ENCODE measurements at places on chromosomes 16 and 17.
A peak's percentile ranks its signal among the peaks of the same experiment; 100 is the strongest.

GRCh38 chr17:75059369-75060345 is 12.6 kb downstream of the KCTD2 start:
- no peak for DNase-seq

DNA sequence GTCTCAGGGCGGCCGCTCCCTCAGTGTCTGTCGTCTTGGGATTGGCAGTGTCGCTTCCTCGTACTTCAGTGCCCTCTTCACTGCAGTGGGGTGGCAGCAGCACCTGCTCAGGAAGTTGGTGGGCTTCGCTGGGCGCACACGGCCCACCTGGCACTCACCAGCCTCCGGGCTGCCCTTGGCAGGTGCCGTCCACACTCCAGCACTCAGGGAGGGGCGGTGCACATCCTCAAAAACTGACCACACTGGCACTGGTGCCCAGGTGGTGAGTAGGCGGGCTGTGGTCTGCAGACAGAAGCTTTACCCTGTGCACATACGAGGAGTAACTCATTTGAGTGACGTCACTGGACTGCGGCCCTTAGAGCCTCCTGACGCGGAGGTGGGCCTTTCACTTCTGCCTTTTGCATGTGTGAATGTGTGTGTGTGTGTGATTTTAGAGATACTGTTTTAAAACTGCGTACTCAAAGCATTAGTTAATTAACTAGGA is 94.6 kb downstream of the BANP start:
- no peak for DNase-seq

- no peak for DNase-seq
These were observed at the start of gene TNK1 for GRCh38 chr17:7380855-7381683. Gene TNK1 (plus strand): TSS chr17:7381089. CDS start chr17:7382927, 1,838 bp downstream.

GRCh38 chr16:30063893-30064728 is 1.4 kb upstream of the ALDOA start:
- DNase-seq = peak; percentile 85

- DNase-seq = peak; percentile 69
These were observed 1.5 kb downstream of the CASKIN1 start for GRCh38 chr16:2194852-2195321.

DNA sequence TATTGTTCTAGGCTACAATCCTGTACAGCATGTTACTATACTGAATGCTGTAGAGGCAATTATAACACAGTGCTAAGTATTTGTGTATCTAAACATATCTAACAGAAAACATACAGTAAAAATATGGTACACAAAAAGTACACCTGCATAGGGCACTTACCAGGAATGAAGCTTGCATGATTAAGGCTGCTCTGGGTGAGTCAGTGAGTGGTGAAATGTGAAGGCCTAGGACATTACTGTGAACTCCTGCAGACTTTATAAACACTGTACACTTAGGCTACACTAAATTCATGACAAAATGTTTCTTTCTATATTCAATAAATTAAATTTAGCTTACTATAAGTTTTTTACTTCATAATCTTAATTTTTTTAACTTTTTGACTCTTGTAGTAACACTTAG is 37.1 kb downstream of the AMFR start:
- no peak for DNase-seq

GRCh38 chr16:10835281-10835931 is 16.8 kb upstream of the TVP23A start:
- peak; percentile 80 for DNase-seq

GRCh38 chr17:78185981-78186691 is 716 bp downstream of the TK1 start:
- no peak for DNase-seq

GRCh38 chr16:85148931-85149330 is 36.7 kb upstream of the CIBAR2 start:
- DNase-seq = no peak

DNA sequence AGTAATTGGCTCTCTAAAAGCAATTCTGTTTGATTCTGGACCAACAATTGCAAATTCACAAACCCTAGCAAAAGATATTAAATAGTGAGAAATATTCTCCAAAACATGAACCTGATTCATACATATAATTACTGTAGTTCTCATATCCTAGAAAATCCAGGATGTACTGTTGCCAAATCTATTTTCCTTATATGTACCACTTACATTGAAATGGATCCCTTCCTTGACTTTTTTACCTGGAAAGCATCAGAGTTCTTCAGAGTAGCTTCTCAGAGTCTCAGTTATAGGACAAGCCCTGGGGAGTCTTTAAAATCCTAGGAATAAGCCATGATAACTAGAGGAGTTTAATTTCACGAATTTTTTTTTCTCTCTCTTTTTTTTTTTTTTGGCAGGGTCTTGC is 16.7 kb downstream of the TMEM92 start:
- DNase-seq = no peak

DNA sequence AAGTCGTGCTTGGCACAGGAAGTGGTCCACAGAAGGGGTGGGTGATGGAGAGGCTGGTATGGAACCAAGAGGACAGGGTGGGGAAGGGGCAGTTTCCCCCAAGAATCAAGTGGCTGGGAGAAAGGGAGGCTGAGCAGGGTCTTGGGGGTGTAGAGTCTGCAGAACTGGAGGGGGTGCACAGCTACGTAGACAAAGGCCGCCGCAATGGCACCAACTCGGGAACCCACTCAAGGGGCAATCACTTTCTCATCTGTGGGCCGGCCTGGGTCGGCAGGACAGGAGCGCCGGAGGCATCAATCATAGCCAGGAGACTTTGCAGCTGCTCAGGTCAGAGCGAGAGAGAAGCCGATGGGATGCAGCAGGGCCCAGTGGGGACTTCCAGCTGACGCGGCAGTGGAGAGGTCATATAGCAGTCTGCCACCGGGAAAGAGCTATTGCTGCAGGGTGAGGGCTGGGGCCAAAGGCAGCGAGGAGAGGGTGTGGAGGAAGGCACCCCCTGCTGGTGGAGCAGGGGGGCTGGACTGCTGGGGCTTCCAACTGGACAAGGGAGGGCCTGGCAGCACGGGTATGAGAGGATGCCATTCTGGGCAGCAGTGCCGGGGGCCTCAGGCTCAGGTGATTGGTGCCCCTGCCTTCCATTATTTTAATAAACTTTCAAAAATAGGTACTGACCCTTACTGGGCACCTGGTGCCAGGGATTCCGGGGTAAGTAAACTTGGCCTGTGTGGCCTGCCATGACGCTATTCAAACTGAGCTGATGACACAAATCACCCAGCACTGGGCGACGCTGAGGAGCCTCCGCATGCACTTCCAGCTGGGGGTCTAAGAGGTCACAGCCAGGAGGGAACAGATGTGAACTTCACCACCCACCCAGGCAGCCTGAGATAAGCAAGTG is 52.5 kb upstream of the MTSS2 start:
- peak; percentile 69 for DNase-seq

GRCh38 chr16:70416748-70417616 is 21.9 kb downstream of the ST3GAL2 start:
- no peak for DNase-seq

DNA sequence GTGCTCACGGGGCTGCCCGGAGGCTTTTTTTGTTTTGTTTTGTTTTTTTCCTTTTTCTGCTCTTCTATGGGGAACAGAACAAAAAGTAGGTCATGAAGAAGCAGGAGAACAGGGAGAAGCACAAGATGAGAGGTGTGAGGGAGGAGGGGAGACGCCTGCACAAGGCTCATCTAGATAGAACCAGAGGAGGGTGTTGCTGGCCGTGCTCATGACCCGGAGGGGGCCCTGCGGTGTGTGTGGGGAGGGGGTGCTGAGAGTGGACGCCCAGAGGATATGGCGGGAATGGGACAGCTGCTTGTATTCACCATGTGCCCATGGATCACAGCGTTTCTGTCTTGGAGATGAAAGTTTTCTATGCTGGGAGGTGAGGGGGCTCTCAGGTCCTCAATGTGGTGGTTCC is 183.7 kb downstream of the FOXL1 start:
- DNase-seq = no peak

- DNase-seq = no peak
These were observed 6.4 kb downstream of the HAP1 start for GRCh38 chr17:41728056-41728455.

- DNase-seq = no peak
These were observed 13.3 kb upstream of the SLC6A4 start for GRCh38 chr17:30248786-30249185.

- DNase-seq = no peak
These were observed 3.4 kb upstream of the NAT9 start for GRCh38 chr17:74779501-74779900.

DNA sequence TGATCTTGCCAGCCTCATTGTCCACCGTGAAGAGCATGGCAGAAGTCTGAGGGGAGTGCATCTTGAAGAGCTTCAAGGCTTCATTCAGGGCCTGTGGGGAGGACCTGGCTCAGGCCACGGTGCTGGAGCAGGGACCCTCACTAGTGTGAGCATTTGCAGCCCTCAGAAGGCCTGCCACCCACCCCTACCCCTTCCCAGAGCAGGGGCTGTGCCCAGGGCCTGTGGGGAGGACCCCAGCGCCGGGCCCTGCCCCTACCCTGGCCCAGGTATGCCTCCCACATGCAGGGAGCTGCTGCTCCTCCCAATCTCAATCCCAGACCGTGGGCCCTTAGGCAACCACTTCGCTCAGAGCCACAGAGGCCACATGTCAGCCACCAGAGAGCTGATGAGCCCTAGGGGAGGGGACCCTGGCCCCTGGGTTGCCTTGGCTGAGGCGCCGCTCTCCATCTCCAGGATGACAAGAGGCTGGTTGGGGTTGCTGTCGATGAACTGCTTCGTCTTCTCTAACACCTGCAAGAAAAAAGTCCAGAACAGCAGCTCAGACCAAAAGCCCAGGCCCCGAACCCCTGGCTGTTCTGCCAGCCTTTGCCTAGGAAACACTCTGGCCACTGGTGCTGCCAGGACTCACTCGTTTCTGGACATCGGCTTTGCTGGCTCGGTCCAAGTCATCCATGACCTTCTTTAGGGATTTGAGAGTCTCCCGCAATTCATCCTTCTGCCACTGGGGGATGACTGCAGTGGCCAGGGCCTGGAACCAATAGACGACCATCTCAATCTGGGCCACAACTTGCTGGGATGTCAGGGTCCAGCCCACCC is 1.8 kb upstream of the EXOSC6 start:
- peak; percentile 56 for DNase-seq

GRCh38 chr17:45751466-45751865 is 32.7 kb upstream of the CRHR1 start:
- no peak for DNase-seq

GRCh38 chr17:49223517-49224197 is 6.9 kb downstream of the PHOSPHO1 start:
- DNase-seq = peak; percentile 82

- peak; percentile 80 for DNase-seq
These were observed 444.0 kb downstream of the XYLT1 start for GRCh38 chr16:17026600-17027242.

DNA sequence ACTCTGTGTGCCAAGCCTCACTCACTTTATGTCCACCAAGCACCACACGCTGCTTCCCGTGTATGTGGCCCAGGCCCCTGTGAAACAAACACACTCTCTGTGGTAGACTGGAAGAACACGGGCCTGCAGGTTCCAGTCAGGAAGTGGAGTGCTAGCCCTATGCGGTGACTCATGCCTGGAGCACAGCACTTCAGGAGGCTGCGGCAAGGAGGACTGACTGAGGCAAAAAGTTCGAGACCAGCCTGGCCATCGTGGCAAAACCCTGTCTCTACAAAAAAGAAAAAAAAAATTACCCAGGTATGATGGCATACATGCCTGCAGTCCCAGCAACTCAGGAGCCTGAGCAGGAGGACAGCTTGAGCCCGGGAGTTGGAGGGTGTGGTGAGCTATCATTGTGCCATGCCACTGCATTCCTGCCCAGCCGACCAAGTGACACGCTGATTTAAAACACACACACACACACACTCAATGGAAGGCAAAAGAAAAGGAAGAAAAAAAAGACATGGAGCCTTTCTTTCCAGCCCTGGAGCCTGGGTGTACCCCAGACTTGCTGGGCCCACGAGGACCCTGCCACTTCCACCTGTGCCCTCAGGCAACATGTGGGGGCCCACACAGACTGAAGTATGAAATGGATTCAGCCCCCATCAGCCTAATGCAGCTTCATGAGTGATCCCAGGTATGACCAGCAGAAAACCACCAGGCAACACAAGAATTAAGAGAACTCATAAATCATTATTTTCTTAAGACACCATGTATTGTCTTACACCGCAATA is 126.6 kb downstream of the ANKRD11 start:
- DNase-seq = peak; percentile 78

- DNase-seq = no peak
These were observed 31.1 kb downstream of the ADAMTS18 start for GRCh38 chr16:77403732-77404131.

- peak; percentile 86 for DNase-seq
These were observed 121.5 kb downstream of the STXBP4 start for GRCh38 chr17:55090079-55090492.

- DNase-seq = no peak
These were observed 8.2 kb upstream of the RPL13 start for GRCh38 chr16:89552329-89552728.

DNA sequence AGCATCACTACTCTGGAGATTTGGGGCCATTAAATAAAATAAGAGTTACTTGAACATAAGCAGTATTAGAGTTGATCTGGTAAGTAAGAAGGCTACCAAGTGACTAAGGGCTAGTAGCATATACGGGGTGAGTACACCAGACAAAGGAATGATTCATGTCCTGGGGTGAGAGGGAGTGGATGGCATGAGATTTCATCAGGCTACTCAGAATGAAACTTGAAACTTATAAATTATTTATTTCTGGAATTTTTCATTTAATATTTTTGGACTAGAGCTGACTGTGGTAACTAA is 2.3 kb downstream of the SLFN5 start:
- DNase-seq = no peak

DNA sequence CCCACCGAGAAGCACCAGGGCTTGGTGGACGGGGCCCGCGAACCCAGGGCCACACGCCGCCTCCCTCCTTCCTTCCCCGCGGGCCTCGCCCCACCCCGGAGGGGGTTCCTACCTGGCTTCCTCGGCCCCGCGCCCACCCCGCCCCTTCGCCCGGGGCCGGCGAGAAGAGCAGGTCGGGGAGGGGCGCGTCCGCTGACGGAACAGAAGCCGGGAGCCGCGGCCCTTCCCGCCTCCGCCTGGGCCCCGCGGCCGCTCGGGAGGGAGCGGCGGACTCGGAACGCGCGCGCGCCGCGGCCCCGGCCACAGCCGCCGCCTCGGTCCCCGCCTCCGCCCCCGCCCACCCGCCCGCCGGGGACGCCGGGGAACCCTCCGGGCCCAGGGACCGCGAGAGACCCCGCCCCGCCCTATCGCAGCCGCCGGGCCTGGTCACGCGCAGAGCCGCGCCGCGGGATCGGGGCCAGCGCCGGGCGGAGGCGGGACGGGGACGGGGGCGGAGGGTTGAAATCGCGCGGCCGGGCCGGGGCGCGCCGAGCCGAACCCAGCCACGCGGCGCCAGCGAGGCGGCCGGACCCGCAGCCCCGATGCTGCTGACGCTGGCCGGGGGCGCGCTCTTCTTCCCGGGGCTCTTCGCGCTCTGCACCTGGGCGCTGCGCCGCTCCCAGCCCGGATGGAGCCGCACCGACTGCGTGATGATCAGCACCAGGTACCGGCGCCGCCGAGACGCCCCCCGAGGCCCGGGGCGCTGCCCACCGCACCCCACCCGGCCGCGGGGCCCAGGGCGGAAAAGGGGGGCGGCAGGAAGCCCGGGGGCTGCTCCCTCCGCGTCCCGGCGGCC is at the start of gene TLCD3A:
Gene TLCD3A, plus strand, starts transcription at position 530 of the 835 bp plus-strand sequence. Its CDS starts 52 bp downstream, at position 582.
- peak; percentile 61 for DNase-seq

- no peak for DNase-seq
These were observed 15.5 kb downstream of the SNX11 start for GRCh38 chr17:48123111-48123510.

- no peak for DNase-seq
These were observed 7.3 kb downstream of the SYCE1L start for GRCh38 chr16:77206533-77206932.
